ENCODE measurements at places on chromosomes 2 and 18. TPM values are rescaled to one million over a fixed set of nuclear protein-coding genes. Genes with fewer than 3 reads are reported as not detected.

The C1QL2 gene
- not detected for polyA plus RNA-seq

The SPP2 gene
- not detected for polyA plus RNA-seq

The HOXD10 gene
- polyA plus RNA-seq, result not detected

The INPP1 gene
- 62.0 TPM for polyA plus RNA-seq

The PLEK gene
- 5.2 TPM for polyA plus RNA-seq

The ZSWIM2 gene
- polyA plus RNA-seq, result 0.13 TPM

DNA sequence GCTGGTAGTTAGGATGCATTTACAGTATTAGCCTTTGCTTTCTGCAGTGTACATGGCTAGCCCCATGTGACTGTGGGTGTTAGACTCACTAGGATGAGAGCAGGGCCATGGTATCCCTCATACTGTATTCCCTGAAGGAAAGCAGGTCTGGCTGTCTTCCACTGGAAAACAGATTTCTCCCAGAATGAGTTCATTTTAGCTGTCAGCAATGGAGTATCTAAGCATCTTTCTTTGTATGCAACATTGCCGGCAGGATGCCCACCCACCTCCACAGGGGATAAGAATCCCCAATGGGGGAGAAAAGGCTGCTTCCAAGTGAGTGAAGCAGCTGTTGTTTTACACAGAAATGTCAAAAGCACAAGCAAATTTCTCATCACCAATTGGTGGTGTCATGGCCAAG is 142.7 kb upstream of the KLHL14 start:
- DNase-seq, result no peak

GRCh38 chr2:80028584-80028983 is 276.0 kb downstream of the LRRTM1 start:
- DNase-seq, result no peak

- DNase-seq, result no peak
Observed at GRCh38 chr2:201223089-201224073, 37.0 kb upstream of the CASP8 start.

DNA sequence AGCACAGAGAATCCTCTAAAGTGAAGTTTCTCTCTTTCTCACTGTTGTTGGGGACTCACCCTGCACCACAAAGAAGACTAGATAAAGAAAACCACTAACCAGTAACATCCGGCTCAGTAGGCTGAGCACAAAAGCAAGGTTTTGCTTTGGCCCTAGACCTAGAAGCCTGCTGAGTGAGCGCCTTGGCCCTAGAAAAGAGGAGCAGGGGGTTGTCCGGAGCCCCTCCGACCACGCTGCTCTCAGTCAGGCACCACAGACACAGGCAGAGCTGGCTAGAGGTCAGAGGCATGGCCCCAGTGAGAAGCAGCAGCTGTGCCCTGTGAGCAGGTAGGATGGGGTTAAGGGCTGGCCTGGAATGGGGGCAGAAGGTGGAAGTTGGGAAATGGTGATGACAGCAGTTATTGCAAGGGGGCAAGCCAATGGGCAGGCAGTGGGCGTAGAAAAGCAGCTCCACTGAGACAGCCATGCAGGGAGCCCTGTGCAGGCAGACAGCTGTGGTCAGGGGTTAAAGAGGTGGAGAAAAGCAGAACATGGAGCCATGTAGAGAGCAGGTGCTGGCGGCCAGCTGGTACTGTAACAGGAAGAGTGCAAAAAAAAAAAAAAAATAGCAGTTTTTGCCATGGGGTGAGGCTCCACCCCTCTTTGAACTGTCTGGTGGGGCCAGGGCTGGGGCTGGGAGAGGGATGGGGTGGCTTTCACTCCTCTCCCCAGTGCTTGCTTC is 36.9 kb upstream of the SLC14A1 start:
- peak; percentile 30 for DNase-seq

DNA sequence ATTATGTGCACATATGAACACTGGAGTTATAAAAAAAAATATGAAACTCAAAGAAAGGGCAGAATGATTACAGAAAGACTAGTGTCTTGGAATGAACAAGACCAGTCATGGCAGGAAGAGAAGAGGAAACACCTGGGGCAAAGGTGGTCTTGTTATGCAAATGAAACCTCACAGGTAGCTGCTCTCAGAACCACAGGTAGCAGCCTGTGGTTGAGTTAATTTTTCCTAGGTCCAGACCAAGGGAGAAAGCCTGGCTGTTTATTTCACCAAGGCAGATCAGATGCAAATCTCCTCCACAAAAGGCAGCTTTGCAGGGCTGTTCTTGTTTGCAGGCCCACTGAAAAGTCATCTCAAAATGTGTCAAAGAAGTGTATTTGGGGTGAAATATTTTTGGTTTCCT is 785.8 kb downstream of the RNF144A start:
- no peak for DNase-seq

DNA sequence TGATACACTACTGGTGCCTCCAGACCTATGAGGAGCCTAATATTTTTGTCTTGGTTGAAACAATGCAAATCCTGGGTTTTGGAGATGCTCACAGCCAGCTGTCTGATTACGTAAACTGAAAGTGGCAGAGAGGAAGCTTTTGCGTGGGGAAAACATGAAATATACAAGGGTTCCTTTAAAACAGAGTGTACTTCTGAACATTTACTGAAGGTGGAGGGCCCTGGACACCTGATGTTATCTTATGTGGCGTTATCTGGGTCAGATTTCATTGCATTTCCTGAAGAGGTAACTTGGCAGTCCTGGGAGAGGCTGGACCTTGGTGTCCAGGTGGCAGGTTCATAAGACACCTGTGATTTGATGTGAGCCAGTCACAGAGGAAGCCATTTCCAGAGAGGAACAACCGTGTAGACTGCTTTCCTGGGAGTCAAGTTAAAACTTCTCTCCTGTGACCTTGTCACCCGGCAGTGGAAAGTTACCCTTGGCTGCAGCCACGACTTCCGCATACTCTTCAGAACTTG is 105.0 kb downstream of the NEDD4L start:
- peak; percentile 57 for DNase-seq

GRCh38 chr2:98579926-98580325 is 28.4 kb downstream of the COA5 start:
- DNase-seq, result no peak

All from adrenal gland (tissue), 19 donors.